Activated CD4-positive, alpha-beta T cell treated with anti-CD3 and anti-CD28 coated beads, Interleukin-2, amount 10 ng/mL, durations not matched to agents 24 days and 14 days (primary cell): ENCODE measurements at places on chromosomes 6 and 20. TPM values are rescaled to one million over a fixed set of nuclear protein-coding genes. Genes with fewer than 3 reads are reported as not detected.

RIMS1 gene
- total RNA-seq = not detected in 2 replicates

TMEM170B gene
- total RNA-seq = 0.72 and 0.73 TPM in 2 replicates

SDHAF4 gene
- 9.5 and 14.3 TPM in 2 replicates for total RNA-seq

ALDH5A1 gene
- total RNA-seq = 11.7 TPM in 2 replicates

ITPR3 gene
- total RNA-seq = 45.5 and 45.6 TPM in 2 replicates

MAP3K7 gene
- total RNA-seq = 31.8 TPM in 2 replicates

SLC24A3 gene
- not detected in 2 replicates for total RNA-seq

SLC17A2 gene
- 0.14 TPM in 1 of 2 replicates, not detected in the other for total RNA-seq

SOBP gene
- total RNA-seq = 0.09 and 0.26 TPM in 2 replicates

TRIM40 gene
- total RNA-seq = not detected in 2 replicates

PTK6 gene
- 0.19 and 0.35 TPM in 2 replicates for total RNA-seq

WFDC5 gene
- not detected in 2 replicates for total RNA-seq

LRFN2 gene
- total RNA-seq = 0.35 and 0.45 TPM in 2 replicates

GSTA3 gene
- total RNA-seq = not detected in 2 replicates

OOEP gene
- 0.47 TPM in 2 replicates for total RNA-seq

MRAP2 gene
- total RNA-seq = not detected in 2 replicates

RFX6 gene
- not detected in 2 replicates for total RNA-seq

PNLDC1 gene
- total RNA-seq = 0.40 and 0.97 TPM in 2 replicates

TSPO2 gene
- not detected in 2 replicates for total RNA-seq

PHACTR1 gene
- 0.09 and 0.26 TPM in 2 replicates for total RNA-seq

HSPA1L gene
- 1.8 and 2.5 TPM in 2 replicates for total RNA-seq

CRIP3 gene
- 0.43 and 0.79 TPM in 2 replicates for total RNA-seq

PHACTR3 gene
- not detected in 2 replicates for total RNA-seq

ATP9A gene
- 14.7 and 16.1 TPM in 2 replicates for total RNA-seq

ZC2HC1B gene
- total RNA-seq = not detected in 2 replicates

PPP1R14C gene
- total RNA-seq = 0.19 and 0.21 TPM in 2 replicates

RPS6KA2 gene
- total RNA-seq = 2.8 and 3.1 TPM in 2 replicates

RIPOR2 gene
- total RNA-seq = 25.3 and 26.5 TPM in 2 replicates

EPPIN gene
- total RNA-seq = not detected in 2 replicates

SYCP2L gene
- not detected in 2 replicates for total RNA-seq

NTSR1 gene
- not detected in 2 replicates for total RNA-seq

TGIF2 gene
- 55.2 and 55.7 TPM in 2 replicates for total RNA-seq

SLC22A2 gene
- not detected in 2 replicates for total RNA-seq

KIF3B gene
- 34.7 and 35.5 TPM in 2 replicates for total RNA-seq

TP53TG5 gene
- 0.12 TPM in 1 of 2 replicates, not detected in the other for total RNA-seq

MICB gene
- 32.8 and 35.5 TPM in 2 replicates for total RNA-seq

NCOA6 gene
- 25.1 and 26.8 TPM in 2 replicates for total RNA-seq

SPINT3 gene
- total RNA-seq = not detected in 2 replicates

COL21A1 gene
- total RNA-seq = not detected in 2 replicates

SLC35B3 gene
- 7.1 and 7.3 TPM in 2 replicates for total RNA-seq

FUT9 gene
- not detected in 2 replicates for total RNA-seq

LZTS3 gene
- 0.54 and 0.69 TPM in 2 replicates for total RNA-seq

ZBTB24 gene
- 18.9 and 19.6 TPM in 2 replicates for total RNA-seq

TGM3 gene
- not detected in 2 replicates for total RNA-seq

ZBTB46 gene
- 0.84 and 1.0 TPM in 2 replicates for total RNA-seq

SIRPB1 gene
- 0.82 and 2.8 TPM in 2 replicates for total RNA-seq

BPI gene
- total RNA-seq = not detected in 2 replicates
